ENCODE measurements at places on chromosomes 3 and 15.
A peak's percentile ranks its signal among the peaks of the same experiment; 100 is the strongest.

- peak; percentile 11 for DNase-seq
These were observed 583.9 kb downstream of the NTRK3 start for GRCh38 chr15:87672309-87673288.

GRCh38 chr15:100941536-100941935 is 22.4 kb downstream of the LRRK1 start:
- no peak for DNase-seq

DNA sequence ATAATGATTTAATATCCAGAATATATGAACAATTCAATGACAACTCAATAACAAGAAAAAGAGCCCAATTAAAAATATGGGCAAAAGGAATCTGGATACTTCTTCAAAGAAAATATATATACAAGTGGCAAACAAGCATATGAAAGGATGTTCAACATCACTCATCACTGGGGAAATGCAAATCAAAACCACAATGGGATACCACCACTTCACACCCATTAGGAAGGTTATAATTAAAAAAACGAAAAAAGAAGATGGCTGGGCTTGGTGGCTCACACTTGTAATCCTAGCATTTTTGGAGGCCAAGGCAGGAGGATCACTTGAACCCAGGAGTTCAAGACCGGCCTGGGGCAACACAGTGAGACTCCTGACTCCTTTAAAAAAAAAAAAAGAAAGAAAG is 4.1 kb downstream of the CCDC12 start:
- DNase-seq: no peak

DNA sequence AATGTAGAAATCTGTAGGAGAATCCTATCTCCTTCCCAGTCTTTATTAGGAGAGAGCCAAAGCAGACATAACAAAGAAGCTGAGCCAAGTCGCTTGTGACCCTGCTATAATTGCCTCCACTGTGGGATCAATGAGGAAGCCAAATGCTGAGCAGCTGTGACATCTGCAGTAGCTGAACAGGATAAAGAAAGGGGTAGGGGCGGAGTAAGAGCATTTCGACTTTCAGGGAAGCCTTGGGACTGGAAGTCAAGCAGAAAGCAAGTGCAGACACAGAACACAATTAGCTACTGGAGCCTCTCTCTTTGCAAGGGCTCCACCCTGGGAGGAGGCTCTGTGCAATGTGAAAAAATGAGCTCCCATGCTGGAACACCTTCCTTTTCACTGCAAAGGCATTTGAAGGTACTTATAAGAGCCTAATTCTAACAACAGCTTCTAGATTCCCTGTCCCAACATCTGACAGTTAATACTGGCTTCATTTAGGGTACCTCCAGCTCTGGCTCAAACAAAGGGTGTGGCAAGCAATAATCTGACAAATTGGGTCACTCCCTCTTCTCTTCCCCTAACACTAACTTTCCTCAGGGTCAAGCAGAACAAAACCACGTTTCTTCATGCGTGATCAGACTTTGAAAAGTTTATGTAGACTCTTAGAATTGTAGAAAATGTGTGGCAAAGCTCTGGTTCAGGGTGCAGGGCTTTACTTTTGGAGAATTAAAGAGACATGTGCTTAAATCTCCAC is 166.4 kb downstream of the CADPS start:
- DNase-seq: no peak

- no peak for DNase-seq
These were observed 16.5 kb downstream of the PML start for GRCh38 chr15:74010929-74011540.

DNA sequence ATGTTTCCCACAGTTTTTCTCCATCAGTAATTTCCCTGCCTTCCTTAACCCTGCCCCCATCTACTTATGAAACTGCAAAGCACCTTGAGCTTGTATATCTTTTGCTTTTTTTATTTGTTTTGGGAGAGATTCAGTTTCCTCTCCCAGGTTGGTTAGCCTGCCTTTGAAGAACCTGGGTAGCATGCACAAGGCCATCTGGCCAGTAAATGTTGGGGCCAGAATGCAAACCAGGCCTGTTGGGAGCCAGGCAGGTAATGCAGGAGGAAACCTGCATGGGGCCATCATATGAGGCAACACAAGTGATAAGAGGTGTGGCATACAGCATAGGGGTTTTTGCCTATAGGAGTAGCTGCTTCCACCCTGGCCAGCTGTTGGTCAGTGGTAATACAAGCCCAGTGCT is 17.7 kb downstream of the SYNPR start:
- DNase-seq: no peak

GRCh38 chr15:78811124-78811824 is at the start of gene ADAMTS7:
Gene ADAMTS7, minus strand, starts transcription at chr15:78811464. Its CDS starts 244 bp downstream, at chr15:78811220.
- DNase-seq: peak; percentile 84

- DNase-seq: no peak
These were observed 50.6 kb downstream of the KBTBD8 start for GRCh38 chr3:67048715-67049074.

DNA sequence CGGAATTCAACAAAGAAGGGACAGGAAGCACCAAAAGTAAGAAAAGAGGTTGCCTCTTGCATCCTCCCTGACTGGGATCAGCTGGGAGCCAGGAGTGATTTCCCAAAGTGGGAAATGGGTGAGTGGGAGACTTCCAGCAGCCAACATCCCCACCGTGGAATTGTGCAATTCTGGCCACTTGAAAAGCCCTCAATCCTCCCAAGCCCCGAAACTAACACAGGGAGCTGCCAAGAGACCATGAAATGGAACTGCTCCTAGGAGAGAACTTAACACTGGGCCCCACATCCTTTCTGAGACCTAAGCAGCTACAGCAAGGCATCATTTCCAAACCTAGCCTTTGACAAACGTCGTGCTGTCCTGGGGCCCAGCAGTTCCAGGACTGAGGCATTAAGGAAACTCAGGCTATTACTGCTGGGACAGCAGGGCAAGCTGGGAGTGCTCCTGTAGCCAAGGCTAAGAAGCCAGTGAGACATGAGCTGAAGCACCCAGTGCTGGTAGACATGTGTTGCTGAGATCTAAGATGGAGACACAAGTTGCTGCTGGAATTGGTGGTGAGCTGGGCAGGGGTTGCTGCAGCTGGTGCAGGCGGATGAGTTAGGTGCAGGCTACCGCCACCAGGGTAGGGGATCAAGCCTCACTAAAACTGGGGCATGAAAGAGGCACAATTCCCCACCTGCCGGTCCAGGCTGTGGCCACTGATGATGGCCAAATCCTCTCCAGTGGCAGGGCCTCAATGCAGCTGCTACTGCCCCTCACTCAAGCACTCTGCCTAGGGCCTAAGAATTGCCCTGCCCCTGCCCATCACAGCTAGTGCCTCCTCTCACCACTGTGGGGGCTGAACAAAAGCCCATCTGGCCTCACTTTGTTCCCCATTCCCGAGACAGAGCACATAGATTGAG is 43.9 kb downstream of the ALDH1A2 start:
- DNase-seq: no peak

GRCh38 chr15:63372018-63372705 is 9.5 kb downstream of the CA12 start:
- DNase-seq: no peak

GRCh38 chr15:34701536-34701935 is 53.3 kb downstream of the GJD2 start:
- DNase-seq: no peak

- no peak for DNase-seq
These were observed 66.1 kb downstream of the FILIP1L start for GRCh38 chr3:100048248-100048647.

Measured in progenitor cell of endocrine pancreas (in vitro differentiated cells).